ENCODE measurements at places on chromosomes 16 and 17.

GRCh38 chr17:38571833-38572668 is 33.7 kb downstream of the SRCIN1 start:
- no peak for DNase-seq

DNA sequence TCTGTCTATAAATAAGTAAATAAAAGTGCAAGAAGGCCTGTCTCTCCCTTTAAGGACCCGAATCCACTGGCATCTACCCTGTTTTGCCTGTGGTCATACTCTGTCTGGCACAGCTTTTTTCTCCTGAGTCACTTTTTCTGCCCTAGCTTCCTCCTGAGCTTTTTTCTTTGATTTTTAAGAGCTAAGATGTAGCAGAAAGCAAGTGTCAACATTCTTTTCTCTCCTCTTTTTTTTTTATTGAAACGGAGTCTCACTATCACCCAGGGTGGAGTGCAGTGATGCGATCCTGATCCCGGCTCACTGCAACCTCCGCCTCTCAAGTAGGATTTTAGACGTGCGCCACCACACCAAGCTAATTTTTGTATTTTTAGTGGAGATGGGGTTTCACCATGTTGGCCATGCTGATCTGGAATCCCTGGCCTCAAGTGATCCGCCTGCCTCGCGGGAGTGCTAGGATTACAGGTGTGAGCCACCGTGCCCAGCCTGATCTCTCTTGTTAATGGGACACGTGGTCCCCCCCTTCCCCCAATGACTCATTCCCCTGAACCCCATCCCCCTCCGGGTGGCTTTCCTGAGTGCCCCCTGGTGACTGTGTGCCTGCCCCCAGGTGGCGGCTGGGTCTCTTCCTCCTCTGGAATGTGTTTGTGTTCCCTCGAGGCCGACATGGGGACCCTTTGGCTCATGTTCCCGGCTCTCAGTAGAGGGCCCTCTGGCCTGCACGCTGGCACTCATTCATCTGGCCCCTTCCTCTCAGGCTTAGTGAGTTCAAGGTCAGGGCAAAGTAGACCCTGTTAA is 14.2 kb downstream of the C16orf90 start:
- DNase-seq: no peak

GRCh38 chr17:10631701-10632100 is 25.4 kb downstream of the MYH3 start:
- DNase-seq: no peak

- DNase-seq: peak; percentile 66
Measured at GRCh38 chr16:30875871-30876801, 17.7 kb downstream of the BCL7C start.

DNA sequence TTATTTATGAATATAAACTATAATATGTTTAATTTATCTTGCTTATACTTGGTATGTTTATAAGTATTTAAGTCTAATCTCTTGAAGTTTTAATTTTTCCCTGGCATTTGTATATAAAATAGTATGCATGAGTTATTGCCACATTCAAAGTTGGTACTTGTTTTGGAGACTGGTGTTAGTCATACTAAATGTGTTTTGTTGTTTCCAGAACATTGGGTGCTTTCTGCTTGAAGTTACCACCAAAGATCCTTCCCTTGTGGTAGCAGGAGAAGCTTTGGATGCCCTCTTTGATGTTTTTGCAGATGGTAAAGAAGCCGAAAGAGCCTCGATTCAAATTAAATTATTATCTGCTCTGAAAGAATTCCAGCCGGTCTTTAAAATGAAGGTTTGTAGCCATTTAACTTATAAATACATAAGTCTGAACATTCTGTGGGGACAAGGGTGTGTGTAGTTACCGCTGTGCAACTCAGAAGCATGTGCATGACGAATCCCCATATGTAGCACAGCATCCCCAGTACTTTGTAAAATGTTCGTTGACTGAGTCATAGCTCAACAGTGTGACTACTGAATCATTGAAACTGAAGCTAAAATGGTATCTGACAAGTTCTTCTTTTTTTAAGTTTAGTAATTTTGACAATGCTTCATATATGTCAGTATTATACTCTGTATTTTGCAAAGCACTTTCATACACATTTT is 36.4 kb downstream of the HEATR3 start:
- DNase-seq: no peak

GRCh38 chr16:80046848-80047247 is 446.3 kb upstream of the MAF start:
- peak; percentile 21 for DNase-seq

DNA sequence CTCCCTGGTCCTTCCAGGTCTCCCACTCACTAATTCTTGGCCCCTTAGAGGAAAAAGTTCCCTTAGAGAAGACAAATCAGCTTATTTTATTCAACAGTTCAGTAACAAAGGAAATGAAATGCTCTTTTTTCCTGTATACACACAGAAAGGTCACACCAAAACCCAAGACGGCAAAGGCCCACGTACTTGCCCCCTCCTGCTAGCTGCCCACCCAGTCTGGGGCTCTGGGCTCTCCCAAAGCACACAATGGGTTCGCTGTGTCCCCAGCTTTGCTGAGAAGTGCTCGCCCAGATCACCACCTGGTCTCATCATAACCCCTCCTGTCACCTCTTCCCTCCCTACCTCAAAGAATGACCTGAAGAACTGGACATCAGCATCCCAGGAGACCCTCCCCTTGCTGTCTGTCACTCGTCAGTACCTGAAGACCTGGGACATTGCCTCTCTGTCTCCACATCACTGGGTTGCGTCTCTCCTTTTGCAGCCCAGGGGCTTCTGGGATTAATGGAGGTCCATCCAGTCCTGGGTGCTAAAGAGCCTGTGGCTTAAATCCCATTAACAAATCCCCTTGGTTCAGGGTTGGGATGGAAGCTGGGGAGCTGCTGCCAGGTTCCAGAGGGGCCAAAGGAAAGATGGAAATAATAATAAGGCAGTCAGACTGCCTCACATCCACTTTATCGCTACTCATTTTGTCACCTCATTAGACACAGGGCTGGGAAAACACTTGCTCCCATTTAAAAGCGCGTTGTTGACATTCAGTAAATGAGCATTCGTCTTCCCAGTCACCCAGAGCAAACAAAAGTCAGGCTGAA is 3.3 kb downstream of the SLC6A4 start:
- DNase-seq: no peak

DNA sequence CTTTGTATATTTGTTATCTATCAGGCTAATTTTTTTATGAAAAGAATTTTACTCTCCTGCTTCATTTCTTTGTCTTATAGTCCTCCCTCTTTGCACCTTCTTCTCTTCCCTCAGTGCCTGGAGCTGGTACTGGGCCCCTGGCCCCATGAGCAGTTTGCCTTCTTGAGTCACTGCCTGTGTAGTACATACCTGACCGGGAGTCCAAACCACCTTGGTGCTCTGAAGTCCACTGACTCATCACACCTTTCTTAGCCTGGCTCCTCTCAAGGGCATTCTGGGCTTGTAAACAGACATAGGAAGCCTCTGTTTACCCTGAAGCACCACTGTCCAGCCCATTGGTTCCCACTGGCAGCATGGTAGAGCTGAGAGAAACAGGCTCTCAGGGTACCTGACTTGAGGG is 11.0 kb upstream of the TACO1 start:
- no peak for DNase-seq

DNA sequence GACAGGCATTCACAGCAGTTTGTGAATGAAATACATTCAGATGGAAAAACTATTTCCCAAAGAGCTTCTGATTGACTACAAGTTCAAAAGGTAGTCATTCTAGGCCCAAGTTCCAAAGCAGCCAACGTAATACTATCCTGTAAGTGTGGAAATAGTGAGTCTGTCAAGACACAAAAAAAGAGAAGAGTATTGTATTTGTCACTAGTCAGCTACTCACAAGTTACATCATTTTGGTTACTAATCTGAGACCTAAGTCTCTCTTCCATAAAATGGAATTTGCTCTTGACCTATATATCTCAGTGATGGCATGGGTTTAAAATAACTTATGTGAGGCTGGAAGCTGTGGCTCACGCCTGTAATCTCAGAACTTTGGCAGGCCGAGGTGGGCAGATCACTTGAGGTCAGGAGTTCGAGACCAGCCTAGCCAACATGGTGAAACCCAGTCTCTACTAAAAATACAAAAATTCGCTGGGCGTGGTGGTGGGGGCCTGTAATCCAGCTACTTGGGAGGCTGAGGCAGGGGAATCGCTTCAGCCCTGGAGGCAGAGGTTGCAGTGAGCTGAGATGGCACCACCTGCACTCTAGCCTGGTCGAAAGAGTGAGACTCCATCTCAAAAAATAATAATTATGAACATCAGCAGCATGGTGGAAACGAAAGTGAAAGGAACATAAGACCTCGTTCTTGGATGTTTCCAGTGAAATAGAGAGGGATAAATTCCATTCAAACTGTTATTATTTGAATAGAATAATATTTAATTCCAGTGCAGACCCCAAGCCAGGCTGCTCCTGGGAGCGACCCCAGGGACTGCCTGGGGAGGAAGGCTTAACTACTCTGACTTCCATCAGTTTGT is 2.9 kb downstream of the CMC2 start:
- DNase-seq: no peak

- peak; percentile 89 for DNase-seq
Measured at GRCh38 chr16:85611444-85612190, 1.5 kb upstream of the GSE1 start.

GRCh38 chr16:35724551-35724950 is 2265.1 kb downstream of the TP53TG3F start:
- no peak for DNase-seq

DNA sequence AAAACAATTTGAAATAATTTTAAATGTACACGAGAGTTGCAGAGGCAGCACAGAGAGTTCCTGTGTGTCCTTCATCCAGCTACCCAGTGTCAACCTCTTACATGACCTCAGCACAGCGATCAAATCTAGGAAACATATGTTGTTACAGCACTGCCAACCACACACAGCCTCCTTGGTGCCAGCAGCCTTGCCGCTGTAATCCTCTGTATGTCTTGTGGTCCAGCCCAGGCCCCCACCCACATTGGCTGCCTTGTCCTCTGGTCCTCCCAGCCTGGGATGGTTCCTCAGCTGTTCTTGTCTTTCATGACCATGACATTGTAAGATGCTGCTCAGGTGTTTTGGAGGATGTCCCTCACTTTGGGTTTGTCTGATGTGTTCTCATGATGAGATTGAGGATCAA is 178.0 kb downstream of the RPTOR start:
- no peak for DNase-seq

GRCh38 chr17:46044286-46044928 is 45.4 kb downstream of the STH start:
- DNase-seq: peak; percentile 90

Measured in hematopoietic multipotent progenitor cell treated with erythropoietin and hydrocortisone succinate and interleukin-3 and kit ligand, for 6 days (in vitro differentiated cells).